ENCODE measurements at places on chromosomes 2 and 18.
A peak's percentile ranks its signal among the peaks of the same experiment; 100 is the strongest.

GRCh38 chr2:100978582-100979191 lies 23.4 kb upstream of the RPL31 start:
- DNase-seq, result no peak

- no peak for DNase-seq
Measured at GRCh38 chr2:3535794-3536681, 16.7 kb upstream of the ADI1 start.

- DNase-seq, result no peak
Measured at GRCh38 chr2:26809211-26809610, 23.4 kb downstream of the CENPA start.

- no peak for DNase-seq
Measured at GRCh38 chr2:116142644-116143227, 1671.8 kb upstream of the DDX18 start.

DNA sequence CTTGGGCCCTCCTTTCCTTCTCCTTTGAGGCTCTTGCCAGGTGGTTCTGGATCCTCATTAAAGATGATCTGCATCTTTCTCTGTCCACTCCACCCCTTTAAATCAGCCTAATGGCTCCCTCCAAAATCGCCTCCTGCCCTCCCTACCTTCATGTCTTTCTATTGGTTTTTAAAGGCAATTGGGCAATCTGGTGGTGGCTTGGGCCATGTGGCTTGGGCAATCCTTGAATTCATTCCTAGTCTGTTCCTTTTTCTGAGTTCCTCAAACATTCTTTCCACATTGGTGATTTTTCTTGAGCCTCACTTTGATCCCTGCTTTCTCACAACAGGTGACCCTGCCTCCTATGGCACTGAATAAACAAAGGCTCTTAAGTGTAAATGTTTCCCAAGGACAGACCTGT lies 266.2 kb upstream of the REV1 start:
- DNase-seq, result no peak

GRCh38 chr18:78169174-78169864 lies 810.3 kb upstream of the SALL3 start:
- no peak for DNase-seq

DNA sequence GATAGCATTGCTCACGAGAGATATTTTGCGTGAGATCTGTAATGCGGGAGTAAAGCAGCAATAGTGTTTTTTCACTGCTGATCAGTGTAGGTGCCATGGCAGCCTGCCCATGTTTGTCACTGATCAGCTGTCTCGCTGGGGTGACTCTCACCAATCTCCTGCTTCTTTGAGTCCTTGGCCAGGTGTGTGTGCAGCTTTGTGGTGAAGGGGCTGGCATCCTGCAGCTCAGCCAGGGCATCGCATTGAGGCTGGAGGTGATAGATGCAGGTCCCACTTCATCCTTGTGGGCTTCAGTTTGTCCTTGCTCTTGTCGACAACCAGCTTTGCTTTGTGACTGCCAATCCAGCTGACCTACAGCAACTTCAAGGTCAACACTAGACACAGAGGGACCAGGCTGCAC lies 258.3 kb upstream of the CXCR4 start:
- DNase-seq, result no peak

- peak; percentile 46 for DNase-seq
Measured at GRCh38 chr2:119389615-119390306, 23.0 kb downstream of the DBI start.

DNA sequence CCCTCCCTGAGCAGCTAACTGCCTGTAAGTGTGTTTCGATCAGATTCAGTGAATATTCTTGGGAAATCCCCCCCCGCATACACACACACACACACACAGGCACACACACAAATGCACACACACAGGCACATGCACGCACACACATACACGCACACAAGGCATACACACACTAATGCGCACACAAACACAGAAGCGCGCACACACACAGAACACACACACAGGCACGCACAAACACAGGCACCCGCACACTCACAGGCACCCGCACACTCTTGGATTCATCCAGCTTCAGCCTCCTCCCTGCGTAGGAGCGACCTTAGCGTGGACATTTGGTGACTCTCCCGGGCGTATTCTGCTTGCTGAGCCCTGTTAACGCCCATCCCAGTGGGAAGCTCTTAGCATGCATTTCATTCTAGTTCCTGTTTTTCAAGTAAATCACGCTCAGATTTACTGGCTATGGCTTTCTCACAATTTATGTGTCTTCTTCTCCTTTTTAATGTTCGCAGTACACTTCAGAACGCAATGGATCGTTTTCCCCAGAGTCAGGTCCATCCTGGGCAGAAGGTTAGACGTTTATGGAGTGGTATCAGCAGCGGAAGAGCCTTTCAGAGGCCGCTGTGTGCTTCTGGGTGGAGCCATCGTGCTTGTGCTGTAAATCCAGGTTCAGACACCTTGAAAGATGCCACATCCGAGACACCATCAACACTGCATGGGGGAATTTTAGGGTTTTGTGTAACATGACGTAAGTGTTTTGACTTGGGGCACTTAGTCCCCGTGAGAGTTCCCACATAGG lies 656.6 kb downstream of the GALR1 start:
- DNase-seq, result no peak

DNA sequence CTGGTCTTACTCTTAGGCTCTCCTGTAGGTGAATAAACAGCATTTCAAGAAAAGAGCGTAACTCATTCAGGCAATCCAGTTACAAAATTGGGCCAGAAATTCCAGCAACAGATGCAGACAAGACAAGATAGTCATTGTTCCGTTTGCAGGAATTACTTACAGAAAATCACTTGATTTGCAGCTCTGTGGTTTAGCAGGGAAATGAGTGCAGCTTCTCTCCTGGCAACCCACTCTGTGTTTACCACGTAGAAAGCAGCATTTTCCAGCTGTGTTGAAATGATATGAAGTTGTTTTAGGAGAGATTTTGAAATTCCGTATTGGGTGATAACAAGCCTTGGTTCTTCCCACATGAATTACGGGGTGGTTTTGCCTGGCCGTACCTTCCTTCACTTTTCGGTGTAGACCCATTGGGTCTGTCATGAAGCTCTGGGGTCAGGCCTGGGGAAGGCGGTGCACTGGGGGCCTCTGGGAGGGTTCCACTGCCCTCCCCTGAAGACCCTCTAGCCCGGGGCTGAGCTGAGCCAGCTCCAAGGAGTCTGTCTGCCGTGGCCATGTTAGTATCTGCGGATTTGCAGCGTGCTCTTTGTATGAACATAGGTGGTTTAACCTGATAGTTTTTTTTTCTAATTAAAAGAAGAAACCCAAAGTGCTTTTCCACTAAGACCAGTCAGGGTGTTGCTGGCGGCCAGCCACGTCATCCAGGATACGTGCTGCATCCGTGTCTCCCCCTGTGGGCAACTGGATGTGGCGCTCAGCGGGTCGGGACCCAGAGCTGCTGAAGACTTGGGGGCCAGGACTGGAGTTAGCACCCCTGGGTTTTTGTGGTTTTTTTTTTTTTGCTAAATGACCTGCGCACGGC lies 58.9 kb upstream of the KCNG2 start:
- DNase-seq, result no peak

- no peak for DNase-seq
Measured at GRCh38 chr2:44077942-44078511, 82.2 kb upstream of the LRPPRC start.

GRCh38 chr2:106990297-106990696 lies 104.3 kb upstream of the ST6GAL2 start:
- no peak for DNase-seq

- DNase-seq, result peak; percentile 12
Measured at GRCh38 chr2:237858294-237859081, 935 bp upstream of the RAMP1 start.

DNA sequence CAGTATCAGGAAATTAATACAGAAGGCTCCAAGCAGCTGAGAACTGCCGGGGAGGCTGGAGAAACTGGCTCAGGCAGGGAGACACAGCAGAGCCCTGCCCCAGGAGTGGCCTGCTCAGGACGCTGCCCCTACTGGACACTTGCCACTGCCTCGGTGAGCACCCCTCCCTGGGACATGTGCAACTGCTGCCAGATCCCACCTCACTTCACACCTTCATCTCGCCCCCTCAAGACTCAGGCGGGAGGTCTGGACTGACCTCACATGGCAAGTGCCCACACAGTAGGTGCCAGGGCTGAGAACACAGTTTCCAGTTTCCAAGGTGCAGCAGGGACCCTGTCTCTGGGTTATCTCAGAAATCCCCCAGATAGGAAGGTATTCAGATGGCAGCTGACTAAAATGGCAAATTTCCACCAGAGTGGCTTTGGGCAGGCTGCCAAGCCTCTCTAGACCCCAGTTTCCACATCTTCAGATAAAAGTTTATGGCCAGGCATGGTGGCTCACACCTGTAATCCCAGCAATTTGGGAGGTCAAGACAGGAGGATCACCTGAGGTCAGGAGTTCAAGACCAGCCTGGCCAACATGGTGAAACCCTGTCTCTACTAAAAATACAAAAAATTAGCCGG lies 33.7 kb upstream of the LBH start:
- DNase-seq, result no peak

GRCh38 chr2:69116438-69116837 lies 103.5 kb downstream of the ANTXR1 start:
- DNase-seq, result no peak

GRCh38 chr2:75186821-75187220 lies 12.5 kb downstream of the TACR1 start:
- DNase-seq, result no peak

- no peak for DNase-seq
Measured at GRCh38 chr2:101089942-101090799, 61.0 kb downstream of the TBC1D8 start.

DNA sequence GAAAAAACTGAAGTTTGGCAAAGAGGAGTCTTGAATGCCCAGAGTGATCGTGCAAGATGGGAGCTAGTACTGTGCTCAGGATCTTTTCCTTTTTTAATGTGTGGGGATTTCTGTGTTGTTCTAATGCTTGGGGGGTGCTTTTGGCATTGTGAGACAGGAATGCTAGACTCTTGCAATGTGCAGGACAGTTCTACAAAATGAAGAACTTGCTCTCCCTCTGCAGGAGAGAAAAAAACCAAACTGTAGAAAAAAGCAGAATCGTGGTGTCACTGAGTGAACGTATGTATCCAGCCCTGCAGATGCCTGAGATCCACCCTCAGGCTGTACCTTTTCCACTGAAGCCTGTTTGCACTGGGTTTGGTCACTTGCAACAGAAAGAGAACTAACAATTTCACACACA lies 12.1 kb upstream of the TTC39C start:
- no peak for DNase-seq

DNA sequence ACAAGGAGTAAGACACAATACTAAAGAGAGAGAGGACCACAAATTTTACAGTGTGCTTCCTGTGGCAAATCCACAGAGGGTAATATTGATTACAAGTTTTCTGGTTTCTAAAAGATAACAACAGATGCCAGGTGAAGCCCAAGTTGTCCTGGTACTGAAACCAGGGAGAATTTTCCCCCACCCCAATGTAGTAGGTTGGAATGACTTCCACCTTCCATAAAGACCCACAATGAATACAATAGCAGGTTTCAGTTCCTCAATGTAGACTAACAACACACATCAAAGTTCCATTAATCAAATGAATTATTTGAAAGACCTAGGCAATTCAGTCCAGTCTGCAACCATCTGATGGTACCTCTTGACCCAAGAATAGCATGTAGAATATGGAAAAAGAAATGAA lies 44.0 kb upstream of the TMEM247 start:
- no peak for DNase-seq

GRCh38 chr2:145569108-145569507 lies 1049.2 kb upstream of the ZEB2 start:
- DNase-seq, result no peak

DNA sequence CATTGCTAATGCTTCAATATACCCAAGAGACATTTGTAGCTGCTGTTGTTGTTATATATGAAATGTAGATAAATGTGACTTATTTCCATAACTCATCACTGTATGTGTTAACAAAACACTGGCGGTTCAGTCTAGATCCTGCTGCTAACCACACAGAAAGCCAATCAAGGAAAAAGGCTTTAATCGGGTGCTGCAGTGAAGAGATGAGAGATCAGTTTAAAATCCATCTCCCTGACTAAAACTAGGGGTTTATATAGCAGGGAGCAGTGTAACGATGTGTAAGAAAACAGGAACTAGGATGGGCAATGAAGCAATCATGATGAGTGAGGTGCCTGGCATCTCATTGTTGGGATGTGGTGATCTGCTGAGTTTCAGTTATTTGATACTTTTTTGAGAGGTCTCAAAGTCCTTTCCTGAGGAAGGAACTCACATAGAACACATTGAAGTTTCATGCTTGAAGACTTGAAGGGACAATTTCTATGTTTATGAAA lies 677.7 kb upstream of the CDH7 start:
- no peak for DNase-seq

DNA sequence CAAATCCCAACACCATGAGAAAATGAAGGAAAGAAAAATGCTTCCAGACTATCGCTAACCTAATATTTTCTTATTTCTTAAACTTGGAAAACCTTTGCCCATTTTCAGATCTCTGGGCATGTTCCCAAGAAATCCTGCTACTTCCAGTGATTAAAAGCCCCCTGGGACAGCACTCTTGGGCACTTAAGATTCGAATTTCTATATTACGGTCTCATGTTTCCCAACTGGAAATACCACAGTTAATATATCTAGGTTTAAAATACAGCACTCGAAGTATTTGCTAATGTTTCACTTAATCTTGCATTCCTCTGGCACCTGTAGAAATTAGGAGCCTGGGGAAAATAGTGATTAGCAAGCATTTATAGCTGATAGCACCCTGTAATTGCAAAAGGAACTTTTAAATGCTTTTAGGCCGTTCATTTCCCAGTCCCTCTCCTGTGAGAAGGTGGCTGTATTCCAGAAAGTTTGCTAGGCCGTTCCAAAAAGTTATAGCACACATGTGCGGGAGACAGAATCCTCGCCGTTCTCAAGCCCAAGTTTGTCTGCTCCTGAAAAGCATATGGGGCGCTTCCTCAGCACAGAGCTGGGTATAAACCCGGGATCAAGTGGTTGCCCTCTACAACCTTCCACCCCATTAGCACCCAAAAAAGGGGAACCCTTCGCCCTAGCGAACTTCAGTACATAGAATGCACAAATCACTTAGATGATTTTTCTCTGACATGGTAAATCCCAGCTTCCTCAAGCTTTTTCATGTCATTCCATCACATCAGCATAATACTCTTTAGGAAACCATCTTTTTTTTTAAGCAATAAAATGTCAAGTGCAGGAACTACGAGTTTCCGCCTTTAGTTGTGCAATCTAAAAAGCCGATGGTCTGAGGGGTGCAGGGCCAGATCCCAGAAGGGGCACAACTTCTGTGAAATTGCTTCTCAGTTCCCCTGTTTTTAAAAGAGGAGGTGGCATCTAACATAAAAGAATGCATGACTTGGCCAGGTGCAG lies 60.6 kb downstream of the DIPK1C start:
- DNase-seq, result peak; percentile 15

DNA sequence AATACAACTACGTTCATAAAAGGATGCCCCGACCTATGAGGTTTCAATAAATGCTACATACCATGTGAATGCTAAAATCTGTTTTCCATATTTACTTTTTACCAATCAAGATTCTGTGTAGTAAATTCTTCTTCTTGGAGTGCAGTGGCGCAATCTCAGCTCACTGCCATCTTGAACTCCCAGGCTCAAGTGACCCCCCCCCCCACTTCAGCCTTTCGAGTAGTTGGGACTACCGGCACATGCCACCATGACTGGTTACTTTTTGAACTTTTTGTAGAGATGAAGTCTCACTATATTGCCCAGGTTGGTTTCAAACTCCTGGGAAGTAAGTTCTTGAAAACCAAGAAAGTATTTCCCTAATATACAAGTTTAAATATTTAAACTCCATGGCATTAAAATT lies 14.4 kb upstream of the USP34 start:
- DNase-seq, result no peak
